Vagina (tissue), 2 donors: ENCODE measurements at places on chromosomes 6 and 20.

DNA sequence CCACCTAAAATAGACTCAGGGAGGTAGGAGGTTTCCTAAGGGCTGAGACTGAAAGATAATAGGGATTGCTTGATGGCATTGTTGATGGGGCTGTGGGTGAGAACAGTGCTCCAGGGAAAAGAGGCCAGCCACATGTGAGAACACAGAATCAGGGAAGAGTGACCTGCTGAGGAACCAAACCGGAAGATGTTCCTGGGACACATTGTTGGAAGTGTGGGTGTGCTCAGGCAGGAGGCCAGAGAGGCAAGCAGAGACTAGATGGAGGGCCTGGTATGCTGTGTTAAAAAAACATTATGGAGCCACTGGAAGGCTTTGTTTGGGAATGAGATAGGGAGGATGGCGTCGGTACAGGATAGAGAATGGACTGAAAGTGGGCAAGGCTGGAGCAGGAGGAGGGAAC is 23.3 kb downstream of the RNF144B start:
- no peak for DNase-seq

DNA sequence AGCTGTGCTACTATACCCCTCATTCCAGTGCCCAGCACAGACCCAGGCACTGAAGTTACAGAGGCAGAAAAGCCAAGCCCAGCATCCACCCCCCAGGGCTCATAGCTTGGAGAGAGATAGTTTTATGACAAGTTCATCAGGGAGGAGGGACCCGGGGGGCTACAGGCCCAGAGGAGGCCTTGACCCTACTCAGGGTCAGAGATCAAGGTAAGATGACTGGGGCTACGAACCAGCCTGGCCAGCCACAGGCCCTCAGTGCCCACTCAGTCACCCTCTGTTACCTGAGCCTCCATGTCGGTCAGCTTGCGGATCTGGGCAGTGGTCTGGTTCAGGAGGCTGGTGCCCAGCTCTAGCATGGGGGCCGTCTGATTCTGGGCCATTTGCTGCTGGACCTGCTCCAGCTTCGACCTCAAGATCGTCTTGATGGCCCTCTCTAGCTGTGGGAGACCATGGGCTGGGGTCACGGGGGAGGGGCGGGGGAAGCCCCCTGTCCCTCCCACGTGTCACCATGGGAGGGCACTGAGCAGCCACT is 26.1 kb downstream of the ANGPT4 start:
- no peak for DNase-seq

DNA sequence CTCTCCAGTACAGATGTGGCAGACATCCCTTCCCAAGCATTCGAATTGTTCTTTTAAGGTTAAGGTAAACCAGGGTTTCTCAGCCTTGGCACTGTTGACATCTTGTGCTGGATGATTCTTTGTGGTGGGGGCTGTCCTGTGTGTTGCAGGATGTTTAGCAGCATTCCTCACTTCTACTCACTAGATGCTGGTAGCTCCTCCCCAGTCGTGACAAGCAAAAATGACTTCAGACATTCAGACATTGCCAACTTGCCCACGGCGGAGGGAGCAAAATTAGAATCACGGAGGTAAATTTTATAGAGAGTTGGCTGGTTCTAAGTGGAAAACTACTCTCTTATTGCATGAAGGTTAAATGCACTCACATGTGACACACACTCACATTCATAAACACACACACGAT is 188.7 kb downstream of the GMPR start:
- DNase-seq = no peak

- DNase-seq = no peak
These were observed 87.4 kb downstream of the TMEM200A start for GRCh38 chr6:130453230-130453629.

DNA sequence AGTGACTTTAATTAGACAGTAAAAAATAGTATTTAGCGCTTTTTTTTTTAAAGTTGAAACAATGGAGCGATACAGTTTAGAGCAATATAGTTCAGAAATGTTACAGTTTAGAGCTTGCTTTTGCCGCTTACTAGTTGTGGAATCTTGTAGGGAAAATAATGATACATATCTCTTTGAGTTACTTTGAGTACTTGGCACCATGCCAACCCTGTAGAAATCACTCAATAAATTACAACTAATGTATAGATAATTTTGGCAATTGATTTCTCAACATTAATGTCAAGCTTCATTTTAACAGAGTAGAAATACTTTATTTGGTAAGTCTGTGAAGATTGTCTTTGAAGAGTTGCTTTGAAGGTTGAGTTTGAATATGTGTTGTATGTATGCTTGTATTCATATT is 27.4 kb downstream of the CDC40 start:
- DNase-seq = no peak

DNA sequence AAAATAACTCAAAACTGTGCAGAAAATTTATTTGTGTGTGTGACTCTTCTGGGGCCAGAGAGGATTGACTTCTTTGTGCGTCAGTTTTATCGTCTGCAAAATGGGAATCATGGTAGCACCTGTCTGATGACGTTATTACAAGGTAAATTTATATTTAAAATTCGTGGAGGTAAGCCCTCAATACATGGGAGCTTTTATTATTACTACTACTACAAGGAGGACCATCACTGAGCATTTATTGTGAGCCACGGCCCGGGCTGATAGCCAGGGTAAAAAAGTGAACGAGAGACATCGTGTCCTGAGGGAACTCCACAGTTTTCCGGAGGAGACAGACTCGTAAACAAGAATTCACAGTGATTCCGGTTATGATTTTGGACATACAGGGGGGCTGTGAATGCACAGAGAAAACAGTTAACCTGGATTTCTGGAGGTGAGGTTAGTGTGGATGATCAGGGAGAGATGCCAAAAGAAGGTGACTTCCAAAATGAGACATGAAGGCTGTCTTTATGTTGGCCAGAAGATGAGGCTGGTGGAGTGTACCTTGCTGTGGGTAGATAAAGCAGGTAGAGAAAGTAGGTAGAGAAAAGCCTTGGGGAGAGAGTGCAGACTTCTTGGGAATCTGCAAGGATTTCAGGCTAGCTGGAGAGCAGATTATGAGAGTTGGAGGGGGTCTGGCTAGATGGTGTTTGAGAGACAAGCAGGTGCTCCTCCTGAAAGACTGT is 10.6 kb upstream of the SERINC3 start:
- no peak for DNase-seq

DNA sequence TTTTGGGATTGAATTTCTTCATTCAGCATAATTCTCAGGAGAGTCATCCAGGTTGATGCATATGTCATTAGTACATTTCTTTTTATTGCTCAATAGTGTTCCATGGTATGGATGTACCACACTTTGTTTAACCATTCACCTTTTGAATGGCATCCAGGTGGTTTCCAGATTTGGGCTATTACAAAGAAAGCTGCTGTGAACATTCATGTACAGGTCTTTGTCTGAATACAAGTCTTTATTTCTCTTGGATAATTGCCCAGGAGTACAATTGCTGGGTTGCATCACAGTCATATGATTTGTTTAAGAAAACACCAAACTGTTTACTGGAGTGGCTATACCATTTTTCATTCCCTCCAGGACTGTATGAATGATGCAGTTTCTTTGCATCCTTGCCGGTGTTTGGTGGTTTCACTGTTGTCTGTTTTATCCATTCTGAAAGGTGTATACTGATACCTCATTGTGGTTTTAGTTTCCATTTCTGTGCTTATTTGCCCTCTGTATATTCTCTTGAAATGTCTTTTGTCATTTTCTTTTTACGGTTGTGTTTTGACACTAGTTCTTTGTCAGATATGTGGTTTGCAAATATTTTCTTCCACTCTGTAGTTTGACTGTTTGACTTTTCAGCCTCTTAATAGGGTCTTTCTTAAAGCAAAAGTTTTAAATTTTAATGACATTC is 8.8 kb downstream of the CDKAL1 start:
- no peak for DNase-seq

GRCh38 chr20:47361057-47361915 is 4.8 kb upstream of the ZMYND8 start:
- no peak for DNase-seq

DNA sequence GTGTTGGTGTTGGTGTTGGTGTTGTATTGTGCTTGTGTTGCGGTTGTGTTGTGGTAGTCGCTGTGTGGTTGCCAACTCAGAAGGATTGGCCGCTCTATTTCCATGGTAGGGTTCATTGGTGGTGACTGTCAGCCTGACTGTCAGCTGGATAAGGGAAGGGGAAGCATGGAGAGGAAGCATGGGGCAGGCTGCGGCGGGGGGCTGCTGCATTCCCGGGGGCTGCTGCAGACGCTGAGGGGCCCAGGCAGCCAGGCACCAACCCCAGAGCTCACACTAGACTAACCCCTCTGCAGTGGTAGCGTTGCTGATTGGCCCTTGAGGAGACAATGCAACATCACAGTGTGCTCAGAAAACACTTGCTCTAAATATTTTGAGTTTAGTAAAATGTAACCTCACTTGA is 199.2 kb downstream of the SMOC2 start:
- DNase-seq = no peak

DNA sequence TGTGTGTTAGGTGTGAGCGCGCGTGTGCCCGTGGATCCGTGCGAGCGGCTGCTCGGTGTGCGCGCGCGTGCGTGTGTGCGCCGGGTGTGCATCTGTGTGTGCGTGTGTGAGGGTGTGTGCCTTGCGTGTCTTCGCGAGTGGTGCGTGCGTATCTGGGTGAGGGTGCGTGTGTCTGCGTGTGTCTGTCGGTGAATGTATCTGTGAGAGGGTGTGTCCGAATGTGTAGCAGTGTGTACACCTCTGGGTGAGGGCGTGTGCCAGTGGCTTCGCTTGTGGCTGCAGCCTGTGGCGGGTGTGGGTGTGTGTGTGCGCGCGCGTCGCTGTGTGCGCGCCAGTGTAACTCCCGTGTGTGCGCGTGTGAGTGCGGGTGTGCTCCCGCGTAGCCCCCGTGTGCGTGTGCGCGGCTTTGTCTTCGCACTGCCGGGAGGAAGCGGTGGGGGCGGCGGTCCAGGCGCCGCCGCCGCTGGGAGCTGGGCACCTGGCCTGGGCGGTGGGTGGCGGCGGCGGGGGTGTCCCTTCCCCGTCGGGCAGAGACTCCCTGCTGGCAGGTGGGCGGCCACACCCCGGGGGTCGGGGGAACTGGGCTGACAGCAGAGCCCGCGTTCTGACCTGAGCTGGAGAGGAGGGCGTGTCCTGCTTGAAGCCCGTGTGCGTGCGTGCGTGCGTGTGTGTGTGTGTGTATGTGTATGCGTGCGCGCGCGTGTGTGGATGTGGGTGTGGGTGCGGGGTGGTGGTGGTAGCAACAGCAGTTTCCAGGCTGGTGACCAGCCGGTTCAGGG is 61.3 kb upstream of the EPB41L1 start:
- DNase-seq = no peak

- DNase-seq = no peak
These were observed 70.0 kb downstream of the ZFAND3 start for GRCh38 chr6:37889486-37889885.

GRCh38 chr6:64034910-64035655 is 399.5 kb downstream of the PHF3 start:
- no peak for DNase-seq

DNA sequence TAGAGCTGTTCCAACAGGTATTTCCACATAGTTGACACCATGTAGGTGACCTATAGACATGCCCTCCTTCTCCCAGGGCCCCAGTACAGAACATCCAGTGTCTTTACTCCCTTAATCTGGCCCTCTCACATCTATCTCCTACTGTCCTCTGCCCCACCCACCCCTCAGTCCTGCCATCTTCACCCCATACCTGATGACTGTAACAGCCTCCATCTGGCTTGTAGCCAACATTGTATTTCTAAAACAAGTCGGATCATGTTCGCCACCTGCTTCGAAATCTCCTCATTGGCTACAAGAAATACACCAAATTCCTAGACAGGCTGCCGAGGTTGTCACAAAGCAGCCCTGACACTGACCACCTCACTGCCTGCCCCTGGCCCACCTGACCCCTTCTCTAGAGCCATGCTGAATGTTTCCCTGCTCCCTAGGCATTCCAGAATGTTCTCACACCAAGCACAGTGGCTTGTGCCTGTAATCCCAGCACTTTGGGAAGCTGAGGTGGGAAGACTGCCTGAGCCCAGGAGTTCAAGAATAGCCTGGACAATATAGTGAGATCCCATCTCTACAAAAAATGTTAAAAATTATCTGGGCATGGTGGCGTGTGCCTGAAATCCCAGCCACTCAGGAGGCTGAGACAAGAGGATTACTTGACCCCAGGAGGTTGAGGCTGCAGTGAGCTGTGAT is 6.0 kb downstream of the ZC3H12D start:
- DNase-seq = no peak

GRCh38 chr20:39328347-39328746 is 366.2 kb downstream of the DHX35 start:
- no peak for DNase-seq

- DNase-seq = no peak
These were observed 266.5 kb downstream of the C6orf118 start for GRCh38 chr6:165042912-165043311.

GRCh38 chr6:87391334-87391733 is 16.4 kb upstream of the CFAP206 start:
- DNase-seq = no peak

GRCh38 chr20:44970243-44970757 is 4.0 kb downstream of the STK4 start:
- DNase-seq = no peak

- no peak for DNase-seq
These were observed 33.8 kb downstream of the RRBP1 start for GRCh38 chr20:17648315-17648646.

GRCh38 chr20:17614176-17614811 is 44.4 kb downstream of the DSTN start:
- DNase-seq = peak; percentile 87

- DNase-seq = no peak
These were observed 48.5 kb upstream of the SSTR4 start for GRCh38 chr20:22986601-22987000.

DNA sequence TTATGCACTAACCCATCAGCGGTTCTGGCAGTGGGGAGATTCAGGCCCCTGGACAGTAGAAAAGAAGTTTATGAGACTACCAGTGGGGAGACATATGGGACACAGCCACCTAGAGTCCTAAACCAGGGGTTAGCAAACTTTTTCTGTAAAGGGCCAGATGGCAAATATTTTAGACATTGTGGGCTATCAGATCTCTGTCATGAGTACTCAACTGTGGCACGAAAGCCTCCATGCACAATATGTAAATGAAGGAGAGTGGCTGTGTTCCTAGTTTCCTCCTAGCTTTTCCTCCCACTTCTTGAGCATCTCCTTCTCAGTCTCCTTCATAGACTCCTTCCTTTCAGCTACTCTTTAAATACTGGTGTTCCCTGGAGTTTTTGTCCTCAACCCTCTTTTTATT is 3.3 kb upstream of the HLA-DMA start:
- no peak for DNase-seq

- peak; percentile 82 for DNase-seq
These were observed 283.9 kb upstream of the FOXQ1 start for GRCh38 chr6:1027795-1028569.

- no peak for DNase-seq
These were observed 7.6 kb upstream of the TMEM14A start for GRCh38 chr6:52663120-52663935.

DNA sequence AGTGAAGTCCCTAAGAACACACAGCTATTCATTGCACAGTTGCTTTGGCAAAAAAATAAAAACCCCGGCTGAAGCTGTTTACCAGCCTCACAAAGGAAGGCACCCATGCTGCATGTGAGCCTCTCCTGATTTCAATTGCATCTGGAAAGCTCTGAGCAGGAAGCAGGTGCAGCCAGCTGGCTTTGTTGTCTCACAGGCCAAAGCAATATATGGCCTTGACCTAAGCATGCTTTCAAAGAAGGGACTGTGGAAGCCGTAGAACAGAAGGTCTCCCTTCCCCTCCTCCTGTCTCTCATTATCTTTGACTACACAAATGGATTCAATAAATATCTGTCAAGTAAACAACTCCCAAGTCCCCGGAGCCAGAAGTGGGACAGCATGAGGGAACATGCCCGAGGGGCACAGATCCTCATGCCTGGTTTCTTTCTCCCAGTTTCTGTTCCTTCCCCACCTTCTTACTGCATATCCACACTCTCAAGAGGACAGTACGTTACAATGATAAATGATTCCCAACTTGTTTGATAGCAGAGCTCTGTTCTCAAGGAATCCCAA is 57.2 kb upstream of the PCSK2 start:
- DNase-seq = no peak
